ENCODE measurements at places on chromosomes 7 and 10.
A peak's percentile ranks its signal among the peaks of the same experiment; 100 is the strongest.

- DNase-seq: no peak
Measured at GRCh38 chr10:110192552-110192951, 14.9 kb upstream of the MXI1 start.

DNA sequence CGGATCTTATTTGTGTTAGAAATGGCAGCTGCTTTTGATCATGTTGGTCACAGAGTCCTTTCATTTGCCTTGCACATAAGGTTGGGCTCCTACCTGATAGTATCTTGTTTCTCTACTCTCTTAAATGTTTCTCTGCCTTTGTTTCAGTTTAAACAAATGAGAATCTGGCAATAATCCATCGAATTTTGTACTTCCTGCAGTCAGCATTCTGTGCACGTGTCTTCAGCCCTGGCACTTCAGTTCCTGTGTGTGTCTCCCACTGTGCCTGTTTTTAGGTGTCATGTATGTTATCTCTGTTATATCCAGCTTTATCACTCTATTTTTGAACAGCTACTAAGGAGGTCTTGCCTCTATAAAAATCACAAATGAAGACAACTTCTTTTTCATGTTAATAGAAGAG lies 28.4 kb upstream of the PTER start:
- no peak for DNase-seq

GRCh38 chr7:96169439-96169838 lies 152.5 kb downstream of the SLC25A13 start:
- no peak for DNase-seq

DNA sequence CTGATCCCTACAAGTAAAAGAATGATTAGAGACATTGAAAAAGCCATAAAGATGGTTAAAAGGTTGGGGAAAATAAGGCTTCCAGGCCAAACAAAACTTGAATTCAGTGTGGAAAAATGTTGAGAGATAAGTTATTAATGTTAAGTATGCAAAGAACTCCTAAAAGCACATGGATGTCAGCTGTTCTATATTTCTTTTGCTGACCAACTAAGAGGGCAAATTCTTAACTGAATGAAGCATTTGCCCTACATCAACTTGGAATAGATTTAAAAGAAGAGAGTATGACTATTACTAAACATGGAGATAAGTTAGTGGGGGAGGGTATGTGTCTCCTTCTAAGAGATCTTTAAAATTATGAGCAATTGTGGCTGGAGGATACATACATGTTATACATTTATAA lies 124.8 kb downstream of the KIAA1217 start:
- no peak for DNase-seq

- DNase-seq: no peak
Measured at GRCh38 chr10:51246156-51246555, 171.9 kb downstream of the PRKG1 start.

GRCh38 chr10:689452-690371 lies at the start of gene DIP2C:
Gene DIP2C, minus strand, starts transcription at chr10:689668. Its CDS starts 90 bp downstream, at chr10:689578.
- no peak for DNase-seq

- no peak for DNase-seq
Measured at GRCh38 chr10:15035385-15036301, 8.1 kb upstream of the OLAH start.

- DNase-seq: no peak
Measured at GRCh38 chr7:91570560-91570959, 306.3 kb downstream of the FZD1 start.

- no peak for DNase-seq
Measured at GRCh38 chr7:90850066-90850465, 253.9 kb downstream of the CDK14 start.

GRCh38 chr7:32574626-32575025 lies 79.3 kb downstream of the AVL9 start:
- DNase-seq: no peak

DNA sequence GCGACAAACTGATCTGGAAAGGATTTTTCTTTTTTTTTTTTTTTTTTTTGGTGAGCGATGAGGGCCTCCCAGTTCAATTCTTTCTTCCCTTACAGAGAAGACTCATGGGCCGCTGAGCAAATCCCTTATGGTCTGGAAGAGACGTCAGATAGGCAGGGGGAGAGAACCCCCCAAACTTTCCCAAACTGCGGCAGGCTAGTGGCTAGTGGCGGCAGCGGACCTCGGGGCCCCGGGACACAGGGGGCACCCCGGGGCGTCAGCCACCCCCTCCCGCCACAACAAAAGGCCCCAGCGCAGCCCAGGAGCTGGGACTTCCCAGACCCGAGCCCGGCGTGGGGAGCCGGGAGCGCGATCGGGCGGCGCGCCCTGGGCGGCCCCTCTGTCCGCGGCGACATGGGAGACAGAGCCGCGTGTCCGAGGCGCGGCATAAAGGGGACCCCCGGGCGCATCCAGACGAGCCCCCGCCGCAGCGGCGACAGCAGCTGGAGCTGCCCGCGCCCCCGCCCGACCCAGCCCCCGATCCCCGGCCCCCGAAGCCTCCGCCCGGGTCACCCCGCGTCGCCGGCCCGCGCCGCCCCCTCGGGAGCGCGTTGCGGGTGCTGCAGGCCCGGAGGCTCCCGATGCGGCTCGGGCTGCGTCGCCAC lies 755 bp downstream of the FAM171A1 start:
- DNase-seq: no peak

DNA sequence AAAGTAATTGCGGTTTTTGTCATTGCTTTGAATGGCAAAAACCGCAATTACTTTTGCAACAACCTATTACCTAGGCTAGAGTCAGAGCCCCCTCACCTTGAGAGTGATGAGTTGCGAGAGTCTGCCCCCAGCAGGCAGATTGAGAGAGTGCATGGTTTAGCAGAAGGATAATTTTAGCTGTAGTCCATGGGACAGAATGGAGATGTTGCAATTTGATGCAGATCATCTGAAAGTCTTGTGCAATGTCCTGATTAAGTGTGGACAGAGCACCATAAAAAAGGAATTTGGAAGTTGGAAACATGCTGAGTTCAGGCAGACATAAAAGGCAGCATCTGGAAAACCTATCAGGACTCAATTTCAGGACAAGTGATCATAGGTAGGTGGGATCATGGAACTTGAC lies 48.7 kb downstream of the GPR141 start:
- no peak for DNase-seq

DNA sequence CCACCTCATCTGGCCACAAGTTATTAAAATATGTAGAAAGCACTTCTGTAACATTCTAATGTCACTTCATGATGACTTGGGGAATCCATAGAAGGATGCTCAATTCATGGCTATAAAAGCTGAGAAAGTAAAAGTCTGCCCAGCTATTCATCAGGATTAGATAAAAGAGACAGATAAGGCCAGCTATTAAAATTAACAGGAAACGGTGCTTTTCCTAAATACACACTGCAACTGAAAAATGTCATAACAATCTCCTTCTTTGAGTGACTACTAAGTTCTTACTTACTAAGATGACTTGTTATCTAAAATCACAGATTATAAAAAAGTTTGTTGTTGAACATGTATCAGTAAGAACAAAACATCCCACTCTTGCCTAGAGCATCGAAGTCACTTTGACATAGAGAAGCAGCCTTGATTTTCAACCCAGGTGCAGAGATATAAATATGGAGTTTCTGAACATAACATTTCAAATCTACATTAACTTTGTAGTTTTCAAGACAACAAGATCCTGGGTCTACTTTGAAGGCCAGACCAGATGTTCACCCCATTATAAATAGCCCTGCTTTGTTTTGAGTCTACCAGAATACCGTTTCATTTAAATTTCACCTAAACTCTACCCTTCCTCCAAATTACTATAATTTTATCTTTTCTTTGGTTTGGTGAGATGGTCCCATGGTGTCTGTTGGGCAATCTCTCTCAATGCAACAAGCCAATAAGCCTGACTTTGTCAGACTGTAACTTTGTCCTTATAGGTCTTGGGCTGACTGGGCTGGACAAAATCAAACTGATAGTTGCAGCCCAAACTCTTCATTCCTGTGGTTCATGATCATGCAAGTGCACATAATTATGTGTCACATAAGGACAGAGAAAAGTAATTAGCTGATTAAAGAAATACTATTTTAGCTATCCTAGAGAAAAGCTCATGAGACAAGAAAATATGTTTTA lies 24.0 kb downstream of the HYCC1 start:
- DNase-seq: no peak

- no peak for DNase-seq
Measured at GRCh38 chr7:78226059-78226719, 427.6 kb downstream of the PHTF2 start.

DNA sequence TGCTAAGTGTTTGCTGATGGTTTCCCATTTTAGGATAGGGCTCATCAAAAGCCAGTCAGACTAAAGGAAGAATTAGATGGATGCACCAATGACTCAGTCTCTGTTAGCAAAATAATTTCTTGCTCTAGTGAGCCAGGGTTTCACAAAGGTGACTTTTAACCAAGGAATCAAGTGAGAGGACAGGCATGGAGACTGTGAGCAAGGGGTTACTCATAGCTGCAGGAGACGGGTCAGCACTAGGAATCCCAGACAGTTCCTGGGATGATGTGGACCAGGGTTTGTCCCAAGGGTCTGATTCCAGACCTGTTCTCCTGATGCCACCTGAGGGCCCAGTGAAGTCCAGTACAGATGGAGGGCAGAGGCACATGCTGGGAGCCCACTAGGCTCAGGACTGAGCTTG lies 138.1 kb downstream of the NOC3L start:
- no peak for DNase-seq

GRCh38 chr10:36671607-36672006 lies 453.8 kb upstream of the ANKRD30A start:
- no peak for DNase-seq

DNA sequence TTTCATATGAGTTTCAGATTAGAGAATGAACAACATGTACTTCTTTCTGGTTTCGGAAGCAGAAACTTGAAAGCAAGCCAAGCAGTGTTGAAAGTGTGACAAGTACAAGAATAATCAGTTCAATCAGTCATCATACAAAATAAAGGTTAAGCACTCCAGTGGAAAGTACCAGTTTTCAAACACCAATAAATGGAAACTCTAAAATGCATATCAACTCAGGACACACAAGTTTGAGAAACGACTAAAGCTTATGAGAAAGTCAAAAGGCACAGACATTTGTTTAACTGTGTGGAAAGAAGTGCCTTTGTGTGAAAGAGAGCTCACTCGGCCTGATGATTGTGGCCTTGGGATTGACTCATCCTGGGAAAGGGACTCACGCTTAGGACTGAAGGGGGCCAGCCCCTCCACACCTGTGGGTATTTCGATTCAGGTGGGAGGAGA lies 60.6 kb upstream of the AKR1C1 start:
- no peak for DNase-seq

DNA sequence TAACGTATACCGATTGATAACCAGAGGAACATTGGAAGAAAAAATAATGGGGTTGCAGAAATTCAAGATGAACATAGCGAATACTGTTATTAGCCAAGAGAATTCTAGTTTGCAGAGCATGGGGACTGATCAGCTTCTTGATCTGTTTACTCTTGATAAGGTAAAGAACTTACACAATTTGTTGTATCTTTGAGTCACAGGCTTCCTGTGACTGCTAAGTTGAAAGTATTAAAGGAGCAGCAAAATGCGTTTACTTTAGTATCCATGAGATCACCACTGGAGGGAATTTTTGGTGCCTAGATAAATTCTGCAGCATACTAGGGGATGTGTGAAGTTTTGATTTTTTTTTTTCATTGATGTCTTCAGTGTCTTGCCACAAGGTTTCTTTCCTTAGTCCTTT lies 103.6 kb downstream of the BTAF1 start:
- DNase-seq: no peak

DNA sequence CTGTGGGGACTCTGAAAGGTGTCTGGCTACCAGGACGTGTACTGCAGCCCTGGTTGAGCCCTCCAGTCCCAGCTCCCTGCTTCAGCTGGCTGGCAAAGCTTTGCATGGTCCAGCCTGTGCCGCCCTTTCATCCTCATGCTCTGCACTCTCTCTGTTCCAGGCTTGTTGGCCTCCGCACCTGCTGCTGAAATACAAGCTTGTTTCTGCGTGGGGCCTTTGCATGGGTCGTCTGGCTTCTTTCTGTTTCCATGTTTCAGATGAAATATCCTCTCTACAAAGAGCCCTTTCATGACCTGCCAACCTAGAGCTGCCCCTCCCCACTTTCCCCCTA lies 45.9 kb downstream of the TSPAN15 start:
- DNase-seq: no peak

DNA sequence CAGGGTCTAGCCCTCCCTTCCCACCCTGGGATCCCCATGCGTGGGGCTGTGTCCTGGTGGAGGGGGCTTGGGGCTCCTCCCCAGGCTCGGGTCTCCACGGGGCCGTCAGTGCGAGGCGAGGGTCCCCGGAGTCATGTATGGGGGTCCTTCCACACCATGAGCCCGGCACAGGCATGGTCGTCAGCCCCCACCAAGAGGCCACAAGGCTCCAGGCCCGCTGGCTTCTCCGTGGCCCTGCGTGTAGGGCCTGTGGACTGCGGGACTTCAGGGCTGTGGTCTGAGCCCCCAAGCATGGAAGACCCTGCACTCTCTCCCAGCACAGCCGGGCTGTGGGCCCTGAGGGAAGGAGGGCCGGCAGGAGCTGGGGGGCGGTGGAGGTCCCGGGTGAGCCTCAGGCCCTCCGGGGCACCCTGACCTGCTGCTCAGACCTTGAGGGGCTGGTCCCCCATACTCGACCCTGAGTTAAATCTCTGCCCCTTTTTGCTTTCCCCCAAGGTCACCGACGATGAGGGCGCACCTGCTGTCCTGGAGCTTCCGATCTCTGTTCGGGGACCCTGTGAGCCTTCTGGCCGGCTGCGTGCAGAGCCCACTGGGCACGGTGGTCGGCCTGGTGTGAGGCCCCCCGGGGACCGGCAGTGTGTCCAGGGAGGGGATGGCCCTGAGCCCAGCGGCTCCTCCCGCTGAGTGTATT lies 19.7 kb downstream of the PWWP2B start:
- no peak for DNase-seq

- DNase-seq: no peak
Measured at GRCh38 chr7:142957723-142958122, 4.4 kb downstream of the KEL start.

DNA sequence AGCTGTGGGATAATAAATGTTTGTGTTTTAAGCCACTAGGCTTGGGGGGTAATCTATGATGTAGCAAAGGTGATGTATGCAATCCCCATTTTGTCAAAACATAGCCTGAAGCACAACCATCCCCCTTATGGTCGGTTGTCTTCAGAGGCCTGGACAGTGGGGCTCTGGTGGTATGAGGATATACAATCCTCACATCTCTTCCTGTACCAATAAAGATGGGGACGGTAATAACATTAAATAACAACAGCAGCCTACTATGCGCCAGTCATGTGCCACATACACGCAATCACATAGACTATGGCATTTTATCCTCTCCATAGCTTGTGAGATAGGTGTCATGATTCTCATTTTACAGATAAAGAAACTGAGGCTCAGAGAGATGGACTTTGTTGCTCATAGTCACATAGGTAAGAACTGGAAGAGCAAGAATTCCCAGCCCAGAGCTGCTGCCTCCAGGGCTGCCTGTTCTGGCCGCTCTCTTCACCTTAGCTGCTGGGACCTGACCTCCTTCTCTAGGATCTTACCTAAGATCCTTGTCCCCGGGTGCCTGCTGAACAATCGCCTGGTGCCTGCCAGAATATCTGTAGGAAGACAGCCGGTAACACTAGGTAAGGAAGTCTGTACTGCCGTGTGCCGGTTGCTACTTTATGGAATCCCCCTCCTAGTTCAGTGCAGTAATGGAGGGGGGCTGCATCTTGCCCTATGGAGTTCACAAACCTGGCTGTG lies 108.6 kb downstream of the ARHGAP22 start:
- no peak for DNase-seq

GRCh38 chr10:1116051-1116450 lies 59.9 kb downstream of the WDR37 start:
- DNase-seq: no peak

GRCh38 chr7:100469227-100470044 lies 5.4 kb upstream of the SPACDR start:
- DNase-seq: peak; percentile 54

- DNase-seq: no peak
Measured at GRCh38 chr7:101848208-101848951, 31.0 kb downstream of the CUX1 start.

- no peak for DNase-seq
Measured at GRCh38 chr7:151433721-151434400, 6.1 kb downstream of the CRYGN start.

Measured in stimulated activated CD8-positive, alpha-beta memory T cell treated with anti-CD3 and anti-CD28 coated beads, Interleukin-15, amount 100 ng/mL, for 4 hours (primary cell).